Natural killer cell (primary cell): ENCODE measurements at places on chromosomes 2 and 18.

- no peak for DNase-seq
Observed at GRCh38 chr2:157934684-157935377, 58.7 kb upstream of the ACVR1 start.

DNA sequence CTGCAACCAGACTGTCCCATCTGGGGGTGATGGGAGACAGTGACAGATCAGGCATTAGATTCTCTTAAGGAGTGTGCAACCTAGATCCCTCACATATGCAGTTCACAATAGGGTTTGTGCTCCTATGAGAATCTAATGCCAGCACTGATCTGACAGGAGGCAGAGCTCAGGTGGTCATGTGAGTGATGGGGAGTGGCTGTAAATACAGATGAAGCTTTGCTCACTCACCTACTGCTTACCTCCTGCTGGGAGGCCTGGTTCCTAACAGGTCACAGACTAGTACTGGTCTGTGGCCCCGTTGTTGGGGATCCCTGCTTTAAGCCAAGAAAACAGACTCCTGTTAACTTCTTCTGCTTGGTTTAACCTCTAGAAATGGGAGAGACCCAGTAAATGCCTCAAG, 3.2 kb downstream of the CYP27A1 start:
- no peak for DNase-seq

DNA sequence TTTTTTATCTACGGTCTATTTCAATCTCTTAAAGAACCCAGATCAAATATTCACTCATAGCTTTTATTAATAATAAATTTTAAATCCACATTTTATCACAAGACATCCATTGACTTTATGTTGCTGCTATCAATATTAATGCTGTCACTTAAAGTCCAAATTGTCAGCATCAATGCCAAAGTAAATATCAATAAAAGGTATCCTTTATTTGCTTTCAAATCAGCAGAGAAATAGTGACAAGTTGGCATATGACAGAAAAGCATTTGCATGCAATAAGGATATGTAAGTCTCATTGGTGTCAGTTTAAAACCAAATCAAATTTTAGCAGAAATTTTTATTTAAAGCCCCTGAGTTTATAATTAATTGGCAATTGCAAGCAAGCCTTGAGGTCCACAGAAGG, 775.4 kb downstream of the ADCYAP1 start:
- DNase-seq = no peak

- DNase-seq = no peak
Observed at GRCh38 chr18:13240060-13240725, 21.6 kb downstream of the LDLRAD4 start.

- no peak for DNase-seq
Observed at GRCh38 chr2:42123426-42123825, 45.7 kb upstream of the EML4 start.

DNA sequence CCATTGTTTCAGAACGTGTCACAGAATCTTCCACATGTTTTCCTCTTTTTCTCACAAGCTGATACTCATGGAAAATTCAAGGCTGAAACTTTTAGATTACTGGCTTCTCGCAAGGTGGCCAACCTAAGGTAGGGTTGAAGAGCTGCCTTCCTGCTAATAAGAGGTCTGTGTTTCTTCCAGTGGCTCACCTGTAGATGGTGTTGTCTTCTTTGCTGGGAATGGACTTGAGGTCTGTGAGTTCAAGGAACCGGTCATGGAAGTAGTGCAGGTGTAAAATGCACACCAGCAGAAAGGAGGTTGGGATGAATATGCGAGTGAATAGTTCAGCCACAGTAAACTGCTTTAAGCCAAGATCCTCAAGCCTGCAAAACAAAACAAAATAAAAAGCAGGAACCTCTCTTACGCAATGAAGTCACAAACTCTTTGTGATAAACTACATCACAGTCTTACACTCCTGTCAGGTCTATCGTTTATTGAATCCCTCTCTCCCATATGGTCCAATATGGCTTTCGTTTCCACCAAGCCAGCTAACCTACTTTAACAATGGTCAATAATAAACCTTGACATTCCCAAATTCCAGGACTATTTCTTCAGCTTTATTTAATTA, 258.9 kb downstream of the NAPG start:
- no peak for DNase-seq

DNA sequence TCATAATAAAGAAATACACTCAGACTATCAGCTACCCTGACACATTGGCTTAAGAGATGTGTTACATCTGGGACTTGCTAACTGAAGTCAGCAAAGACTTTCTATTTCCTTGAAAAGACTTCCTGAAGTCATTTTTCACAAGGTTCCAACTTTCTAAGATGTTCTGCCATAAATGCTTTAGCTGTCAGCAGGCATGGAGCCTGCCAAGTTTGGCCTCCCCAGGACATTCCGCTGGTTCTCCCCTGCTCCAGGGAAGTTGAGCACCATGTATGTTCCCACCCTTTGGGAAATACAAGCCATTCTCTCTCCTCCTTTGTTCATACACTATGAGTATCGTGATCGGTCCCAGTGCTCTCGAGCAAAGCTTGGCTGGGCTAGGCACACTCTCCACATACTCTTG, 202.7 kb upstream of the CCDC68 start:
- DNase-seq = no peak

- DNase-seq = no peak
Observed at GRCh38 chr18:79553696-79554095, 125.9 kb upstream of the CTDP1 start.

DNA sequence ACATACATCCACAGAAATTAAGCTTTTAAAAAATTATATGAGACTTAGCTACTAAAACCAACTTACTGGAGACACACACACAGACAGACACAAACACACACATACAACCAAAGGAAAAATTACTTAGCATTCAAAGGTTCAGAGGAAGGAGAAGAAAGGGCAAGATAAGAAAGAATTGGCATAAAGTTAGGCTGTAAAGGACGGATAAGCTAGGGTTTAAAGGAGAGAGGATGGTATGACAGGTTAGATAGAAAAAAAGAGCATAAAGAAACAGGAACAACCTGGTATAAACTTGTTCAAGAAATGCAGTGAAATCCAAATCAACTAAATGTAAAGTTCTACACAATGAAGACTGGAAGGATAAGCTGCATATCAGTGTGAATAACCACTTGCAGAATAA, 73.4 kb downstream of the SLC66A3 start:
- DNase-seq = no peak
